Fibroblast of skin of left quadriceps (primary cell): ENCODE measurements at places on chromosomes 3 and 15.

- no peak for DNase-seq
Measured at GRCh38 chr3:123281406-123281805, 79.7 kb downstream of the SEC22A start.

- DNase-seq: no peak
Measured at GRCh38 chr15:63982381-63982854, 63.9 kb downstream of the DAPK2 start.

DNA sequence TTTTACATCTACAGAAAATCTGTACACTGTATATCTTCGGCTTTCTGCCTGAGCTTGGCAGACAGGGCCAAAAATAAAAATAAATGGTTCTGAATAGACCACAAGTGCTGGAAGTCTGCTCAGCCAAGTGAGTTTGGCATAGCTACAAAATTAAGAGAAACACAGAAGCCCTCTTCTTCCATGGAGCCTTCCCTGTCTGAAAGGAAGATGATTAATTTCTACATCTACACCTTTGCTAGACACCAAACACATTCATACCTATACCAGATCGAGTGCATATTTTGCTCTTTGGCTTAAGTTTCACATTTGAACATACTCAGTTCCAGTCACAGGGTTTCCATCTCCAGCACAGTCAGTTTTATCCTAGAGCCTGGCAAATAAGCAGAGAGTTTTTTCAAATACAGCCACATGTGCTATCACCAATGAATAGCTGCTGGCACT, 224.6 kb downstream of the GREM1 start:
- DNase-seq: no peak

DNA sequence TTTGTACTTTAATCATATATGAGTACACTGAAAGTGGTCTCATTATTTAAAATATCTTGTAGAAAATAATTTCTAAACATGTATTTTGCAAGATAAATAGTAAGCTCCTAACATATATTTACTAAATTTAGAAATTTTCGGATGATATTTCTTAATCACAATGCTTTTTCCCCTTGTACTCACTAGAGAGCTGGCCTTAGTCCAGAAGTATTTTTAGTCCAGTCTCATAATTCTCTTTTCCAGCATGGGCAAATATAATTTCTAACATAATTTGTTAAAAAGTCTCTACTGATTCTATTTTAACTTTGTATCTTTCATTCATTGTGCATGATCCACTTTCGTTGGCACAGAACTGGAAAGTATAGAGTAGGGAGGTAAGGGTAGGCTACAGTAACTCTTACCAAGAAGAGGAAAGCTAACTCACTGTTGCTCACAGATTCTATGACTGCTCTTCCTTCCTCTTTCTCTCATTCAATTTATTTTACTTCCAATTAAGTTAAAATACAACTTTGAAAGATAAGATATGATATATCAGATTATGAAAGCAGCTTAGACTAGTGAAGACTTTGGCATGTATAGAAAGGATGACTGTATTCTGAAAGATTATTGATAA, 39.3 kb downstream of the FGF7 start:
- DNase-seq: no peak

- DNase-seq: peak; percentile 93
Measured at GRCh38 chr3:124854009-124854408, 33.2 kb downstream of the ITGB5 start.

- DNase-seq: no peak
Measured at GRCh38 chr3:33050071-33050653, 46.8 kb downstream of the GLB1 start.

- DNase-seq: no peak
Measured at GRCh38 chr3:43644443-43644842, 22.6 kb upstream of the ANO10 start.

DNA sequence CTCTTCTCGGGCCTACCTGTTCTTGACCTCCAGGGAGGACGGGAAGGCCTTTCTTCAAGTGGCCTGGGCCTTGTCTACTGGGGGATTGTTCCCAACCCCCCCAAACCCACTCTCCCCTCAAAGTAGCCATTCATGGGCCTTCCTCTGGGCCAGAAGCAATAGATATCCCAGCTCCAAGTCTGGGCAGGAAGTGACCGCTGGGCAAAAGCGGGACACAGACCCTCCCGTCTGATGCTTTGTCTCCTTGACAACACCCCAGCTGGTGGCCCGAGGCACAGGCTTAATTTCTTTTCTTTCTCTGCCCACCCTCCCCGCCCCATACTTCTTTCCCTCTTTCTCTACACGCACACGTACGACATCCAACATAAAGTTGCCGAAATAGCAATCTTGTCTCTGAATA, 41.4 kb upstream of the FEZF2 start:
- DNase-seq: no peak

DNA sequence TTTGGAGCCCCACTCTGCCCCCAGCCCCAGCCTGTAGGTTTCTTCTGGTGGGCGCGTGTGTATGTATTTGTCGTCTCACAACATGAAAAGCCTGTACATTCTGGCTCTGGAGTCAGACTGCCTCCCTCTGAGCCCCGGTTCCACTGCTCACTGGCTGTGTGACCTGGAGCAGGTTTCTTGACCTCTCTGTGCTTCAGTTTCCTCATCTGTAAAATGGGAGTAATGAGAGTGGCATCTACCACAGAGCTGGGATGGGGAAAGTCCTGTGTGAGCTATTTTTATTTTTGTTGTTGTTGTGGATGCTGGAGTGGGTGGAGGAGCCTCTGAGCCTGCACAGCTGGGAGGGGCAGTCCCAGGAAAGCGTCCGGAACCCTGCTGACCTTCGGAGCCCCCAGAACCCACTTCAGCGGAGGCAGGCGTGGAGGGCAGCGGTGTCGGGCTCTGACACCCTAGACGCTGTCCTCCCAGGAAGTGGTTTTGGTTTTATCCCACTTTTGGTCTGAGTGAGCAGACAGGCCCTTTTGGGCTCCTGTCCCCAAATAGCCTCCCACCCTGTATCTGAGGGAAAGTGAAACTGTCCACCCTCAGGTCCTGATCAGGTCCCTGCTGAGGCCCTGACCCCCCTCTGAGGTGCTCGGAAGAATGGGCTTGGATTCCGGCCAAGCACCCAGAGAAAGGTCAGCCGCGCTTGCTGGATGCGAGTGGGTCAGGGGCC, 103.5 kb downstream of the CHSY1 start:
- no peak for DNase-seq

- no peak for DNase-seq
Measured at GRCh38 chr15:98681061-98681460, 32.7 kb downstream of the IGF1R start.

DNA sequence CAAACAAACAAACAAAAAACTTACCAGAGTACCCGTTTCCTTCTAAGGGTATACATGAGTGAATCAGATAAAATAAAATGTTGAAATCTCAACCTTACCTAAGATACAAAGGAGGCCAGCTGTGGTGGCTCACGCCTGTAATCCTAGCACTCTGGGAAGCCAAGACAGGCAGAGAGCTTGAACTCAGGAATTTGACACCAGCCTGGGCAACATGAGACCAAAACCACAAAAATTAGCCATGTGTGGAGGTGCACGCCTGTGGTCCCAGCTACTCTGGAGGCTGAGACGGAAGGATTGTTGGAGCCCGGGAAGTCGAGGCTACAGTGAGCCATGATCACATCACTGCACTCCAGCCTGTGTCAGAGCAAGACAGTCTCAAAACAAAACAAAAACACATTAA, 11.0 kb upstream of the FAM219B start:
- no peak for DNase-seq
